NCI-H2029 treated with DMSO at 0.1 percent for 48 hours (cell line): ENCODE measurements at places on chromosomes 11 and 22.

- DNase-seq: no peak
Observed at GRCh38 chr11:96424693-96425092, 34.9 kb downstream of the JRKL start.

DNA sequence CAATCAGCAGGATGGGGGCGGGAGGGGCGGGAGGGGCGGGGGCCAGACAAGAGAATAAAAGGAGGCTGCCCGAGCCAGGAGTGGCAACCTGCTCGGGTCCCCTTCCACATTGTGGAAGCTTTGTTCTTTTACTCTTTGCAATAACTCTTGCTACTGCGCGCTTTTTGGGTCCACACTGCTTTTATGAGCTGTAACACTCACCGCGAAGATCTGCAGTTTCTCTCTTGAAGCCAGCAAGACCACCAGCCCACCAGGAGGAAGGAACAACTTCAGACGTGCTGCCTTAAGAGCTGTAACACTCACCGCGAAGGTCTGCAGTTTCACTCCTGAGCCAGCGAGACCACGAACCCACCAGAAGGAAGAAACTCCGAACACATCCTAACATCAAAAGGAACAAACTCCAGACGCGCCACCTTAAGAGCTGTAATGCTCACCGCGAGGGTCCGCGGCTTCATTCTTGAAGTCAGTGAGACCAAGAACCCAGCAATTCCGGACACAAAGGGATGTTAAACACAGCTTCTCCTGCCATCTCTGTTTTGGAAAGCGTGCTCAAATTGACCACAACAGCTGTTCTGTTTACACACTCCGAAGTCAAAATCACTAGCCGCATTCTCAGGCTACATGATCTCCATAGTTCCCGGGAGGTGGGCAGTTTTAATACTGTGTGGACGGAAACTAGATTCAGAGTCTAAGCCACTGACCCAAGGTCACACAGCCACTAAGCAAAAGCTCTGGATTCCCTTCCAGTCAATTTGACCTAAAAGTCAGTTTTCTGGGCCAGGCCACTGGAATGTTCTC lies 11.9 kb downstream of the PLAAT2 start:
- DNase-seq: no peak

DNA sequence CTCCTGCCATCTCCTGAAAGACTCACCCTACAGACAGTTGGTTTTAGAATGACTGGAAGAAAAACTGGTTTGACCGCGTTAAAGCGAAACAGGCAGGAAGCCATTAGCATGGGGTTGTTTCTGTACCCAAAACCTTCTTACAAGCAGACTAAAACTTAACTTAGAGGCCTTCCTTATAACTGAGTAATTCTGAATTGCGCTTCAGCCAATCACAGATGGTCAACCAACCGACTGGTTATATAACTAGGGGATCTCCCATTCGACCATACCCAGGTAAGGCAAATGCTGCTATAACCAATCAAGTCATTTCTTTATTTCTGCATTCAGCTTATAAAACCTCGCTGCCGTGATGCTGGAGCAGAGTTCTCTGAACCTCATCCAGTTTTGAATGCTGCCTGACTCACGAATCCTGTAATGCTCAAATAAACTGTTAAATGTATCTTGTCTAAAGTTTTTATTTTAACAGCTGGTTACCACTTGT lies 87.8 kb upstream of the DRD2 start:
- DNase-seq: no peak

DNA sequence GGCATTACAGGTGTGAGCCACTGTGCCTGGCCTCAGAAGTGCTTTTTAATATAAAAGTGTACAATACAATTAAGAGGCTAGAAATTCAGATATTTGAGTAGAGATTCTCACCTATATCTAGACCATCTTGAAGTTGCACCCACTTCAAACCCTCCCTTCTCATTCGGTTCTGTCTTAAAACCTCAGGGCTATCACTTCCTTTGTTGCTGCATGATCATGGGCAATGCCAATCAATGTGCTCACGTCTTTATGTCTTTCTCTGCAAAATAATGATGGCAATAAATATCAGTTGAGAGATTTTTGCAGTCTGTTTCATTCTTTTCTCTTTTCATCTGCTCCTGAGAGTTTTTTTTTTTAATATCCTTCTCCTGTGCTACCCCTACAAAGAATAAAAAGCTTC lies 9.3 kb upstream of the NUP160 start:
- DNase-seq: no peak

GRCh38 chr22:47196881-47197772 lies 434.7 kb downstream of the TBC1D22A start:
- DNase-seq: no peak

DNA sequence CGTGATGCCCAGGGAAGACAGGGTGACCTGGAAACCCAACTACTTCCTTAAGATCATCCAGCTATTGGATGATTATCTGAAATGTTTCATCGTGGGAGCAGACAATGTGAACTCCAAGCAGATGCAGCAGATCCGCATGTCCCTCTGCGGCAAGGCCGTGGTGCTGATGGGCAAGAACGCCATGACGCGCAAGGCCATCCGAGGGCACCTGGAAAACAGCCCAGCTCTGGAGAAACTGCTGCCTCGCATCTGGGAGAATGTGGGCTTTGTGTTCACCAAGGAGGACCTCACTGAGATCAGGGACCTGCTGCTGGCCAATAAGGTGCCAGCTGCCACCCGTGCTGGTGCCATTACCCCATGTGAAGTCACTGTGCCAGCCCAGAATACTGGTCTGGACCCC lies 43.5 kb upstream of the DAGLA start:
- no peak for DNase-seq

DNA sequence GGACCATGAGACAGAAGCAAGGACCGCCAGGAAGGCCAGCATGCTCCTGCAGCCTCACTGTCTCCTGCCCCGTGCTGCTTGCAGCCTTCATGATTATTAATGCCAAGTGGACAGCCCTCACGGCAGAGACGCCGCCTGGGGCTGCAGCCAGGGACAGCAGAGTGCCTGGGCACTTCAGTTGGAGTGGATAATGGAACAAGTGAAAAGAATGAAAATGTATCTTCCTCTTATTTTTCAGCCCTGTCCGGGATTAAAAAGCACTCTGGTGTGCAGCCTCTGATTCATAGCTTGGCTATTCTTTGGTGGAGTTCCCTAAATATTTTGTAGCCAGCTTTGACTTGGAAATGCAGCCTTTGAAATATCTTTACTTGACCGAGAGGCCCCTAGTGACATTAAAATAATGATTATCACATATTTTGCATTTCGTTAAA lies 1404.2 kb downstream of the BRD1 start:
- DNase-seq: no peak

- no peak for DNase-seq
Observed at GRCh38 chr11:96125400-96125799, 201.5 kb upstream of the MTMR2 start.

GRCh38 chr22:35470903-35471321 lies 69.7 kb upstream of the RASD2 start:
- DNase-seq: no peak

DNA sequence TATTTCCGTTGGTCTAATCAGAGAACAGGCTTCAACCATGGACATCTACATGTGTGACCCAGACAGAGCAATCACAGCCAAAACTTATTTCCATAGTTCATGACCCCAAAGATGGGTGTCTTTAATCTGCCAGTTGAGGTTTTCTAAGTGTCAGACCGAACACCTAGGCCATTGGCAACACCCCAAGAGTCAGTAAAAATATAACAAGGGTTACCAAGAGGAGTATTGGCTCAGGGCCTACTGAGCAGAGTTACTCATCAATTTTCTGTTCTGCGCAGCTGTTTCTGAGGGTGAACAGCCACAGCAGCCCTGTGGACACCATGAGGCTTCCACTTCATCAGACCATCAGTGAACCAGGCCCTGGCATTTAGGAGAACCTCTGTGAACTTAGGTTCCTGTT lies 18.8 kb downstream of the GUCD1 start:
- DNase-seq: no peak

DNA sequence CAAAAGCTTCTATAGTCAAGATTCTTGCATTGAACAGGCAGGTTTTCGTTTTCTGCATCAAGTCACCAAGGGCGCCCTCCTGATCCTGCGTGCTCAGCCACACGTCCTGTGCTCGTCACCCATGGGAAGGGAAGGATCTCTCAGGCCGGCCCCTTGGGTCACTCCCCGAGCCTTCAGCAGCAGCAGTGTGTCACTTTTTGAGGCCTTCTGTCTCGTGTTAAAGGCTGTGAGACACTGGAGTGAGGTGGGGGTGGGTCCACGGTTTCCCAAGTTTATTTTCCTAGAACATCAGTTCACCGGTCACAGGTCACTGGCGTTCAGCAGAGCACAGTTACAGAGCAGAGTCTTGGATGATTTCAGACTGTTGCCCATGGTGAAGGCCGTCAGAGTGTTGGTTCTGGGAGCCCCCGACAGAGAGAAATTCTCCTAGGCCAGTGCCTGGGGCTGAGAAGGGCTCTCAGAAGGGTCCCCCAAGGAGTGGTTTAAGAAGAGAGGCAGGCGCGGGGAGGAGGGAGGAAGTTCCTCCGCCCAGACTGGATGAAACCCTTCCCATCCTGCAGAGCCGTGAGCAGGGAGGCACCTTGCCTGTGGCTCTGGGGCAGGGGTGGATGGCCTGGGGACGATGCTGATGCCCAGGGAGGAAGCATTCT lies 13.5 kb upstream of the ADORA2A start:
- no peak for DNase-seq

GRCh38 chr22:25777870-25778269 lies 35.9 kb downstream of the MYO18B start:
- no peak for DNase-seq

GRCh38 chr22:20559174-20559760 lies 51.9 kb downstream of the MED15 start:
- DNase-seq: no peak

- DNase-seq: no peak
Observed at GRCh38 chr11:132427611-132428010, 1057.2 kb downstream of the NTM start.

DNA sequence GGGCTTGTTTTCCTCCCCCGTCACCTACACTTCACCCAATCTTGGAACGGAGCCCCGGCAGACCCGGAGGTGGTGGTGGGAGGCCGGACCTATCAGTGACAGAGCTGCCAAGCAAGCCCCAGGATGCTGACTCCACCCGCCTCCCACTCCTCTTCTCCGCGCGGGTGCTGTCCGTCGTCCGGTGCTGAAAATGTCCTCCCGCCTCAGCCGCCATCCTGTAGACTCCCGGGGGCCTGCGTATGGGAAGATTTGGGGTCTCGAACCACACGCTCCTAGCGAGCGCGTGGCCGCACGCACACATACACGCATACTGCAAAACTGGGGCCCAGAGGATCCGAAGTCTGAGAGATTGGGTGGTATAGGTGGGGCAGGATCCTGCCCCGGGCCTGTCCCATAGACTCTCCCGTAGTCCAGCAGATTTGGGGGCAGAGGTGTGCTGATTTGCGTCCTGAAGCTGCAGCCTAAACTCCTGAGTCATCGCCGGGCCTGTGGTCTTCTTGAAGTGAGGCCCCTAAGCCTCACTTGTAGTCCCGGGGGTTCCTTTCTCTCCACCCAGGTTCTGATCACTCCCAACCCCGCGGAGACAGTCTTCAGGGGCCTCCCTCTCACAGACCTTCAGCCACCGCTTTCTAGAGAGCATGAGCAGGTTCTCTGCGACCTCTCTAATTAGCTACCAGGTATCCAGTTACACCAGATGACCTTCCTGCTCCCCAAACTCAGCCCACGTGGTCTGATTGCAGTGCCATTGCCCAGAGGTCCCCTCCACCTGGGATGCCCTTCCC lies 796 bp upstream of the YIF1A start:
- DNase-seq: no peak

GRCh38 chr11:94740083-94741021 lies 27.8 kb upstream of the AMOTL1 start:
- DNase-seq: no peak

DNA sequence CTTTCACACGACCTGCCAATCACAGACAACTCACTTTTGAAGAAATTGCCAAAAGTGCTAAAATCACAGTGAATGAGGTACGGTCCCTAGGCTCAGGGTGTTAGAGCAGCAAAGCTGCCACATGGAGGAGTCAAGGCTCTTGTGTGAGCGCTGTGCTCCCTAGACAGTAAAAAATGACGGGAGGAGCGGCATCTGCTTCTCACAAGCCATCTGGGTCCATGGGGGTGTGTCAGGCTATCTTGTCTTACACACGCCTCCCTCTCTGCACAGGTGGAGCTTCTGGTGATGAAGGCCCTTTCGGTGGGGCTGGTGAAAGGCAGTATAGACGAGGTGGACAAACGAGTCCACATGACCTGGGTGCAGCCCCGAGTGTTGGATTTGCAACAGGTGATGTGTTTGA lies 14.8 kb downstream of the PSMD13 start:
- DNase-seq: no peak

- no peak for DNase-seq
Observed at GRCh38 chr11:13364388-13364787, 86.8 kb downstream of the BMAL1 start.

DNA sequence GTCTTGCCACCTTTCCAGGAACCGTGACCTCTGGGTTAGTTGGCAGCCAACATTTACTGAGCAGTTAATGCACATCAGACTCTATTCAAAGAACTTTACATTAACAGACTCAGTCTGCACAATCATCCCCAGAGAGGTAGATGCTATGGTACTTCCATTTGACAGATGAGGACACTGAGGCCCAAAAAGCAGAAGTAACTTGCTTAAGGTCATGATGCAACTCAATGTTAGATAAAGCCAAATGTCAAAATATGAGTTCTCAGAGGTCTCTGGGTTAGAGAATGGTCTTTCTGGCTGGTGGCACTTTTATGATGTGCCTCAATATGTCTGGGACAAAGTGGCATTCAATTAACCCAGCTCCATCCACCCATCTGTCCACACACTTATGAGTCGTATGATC lies 450.0 kb downstream of the MIAT start:
- no peak for DNase-seq

DNA sequence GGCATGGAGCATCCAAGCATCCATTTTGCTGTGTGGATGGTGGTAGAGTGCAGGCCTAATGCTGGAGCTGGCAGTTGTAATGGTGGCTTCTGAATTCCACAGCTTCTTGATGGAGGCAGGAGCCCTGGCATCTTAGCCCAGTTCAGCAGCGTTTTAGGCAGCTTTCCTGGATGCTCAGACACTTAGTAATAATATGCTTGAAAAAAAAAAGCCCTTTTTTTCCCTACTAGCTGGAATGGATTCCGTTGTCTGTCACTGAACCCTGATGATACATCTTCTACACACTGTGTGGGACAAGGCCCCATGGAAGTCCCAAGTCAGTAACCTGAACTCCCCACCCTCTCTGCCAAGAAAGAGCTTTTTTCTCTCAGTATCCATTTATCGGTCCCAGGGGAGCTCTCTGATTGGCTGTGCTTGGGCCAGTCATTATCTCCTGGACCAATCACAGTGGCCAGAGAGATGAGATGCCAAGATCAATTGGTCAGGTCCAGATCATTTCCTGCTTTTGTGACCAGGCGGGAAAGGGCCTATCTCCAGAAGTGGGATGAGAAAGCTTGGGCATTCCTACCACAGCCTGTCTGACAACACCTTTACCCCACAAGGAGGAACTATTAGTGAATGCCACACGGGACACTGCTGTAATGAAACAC lies 34.2 kb downstream of the MCM5 start:
- DNase-seq: no peak

DNA sequence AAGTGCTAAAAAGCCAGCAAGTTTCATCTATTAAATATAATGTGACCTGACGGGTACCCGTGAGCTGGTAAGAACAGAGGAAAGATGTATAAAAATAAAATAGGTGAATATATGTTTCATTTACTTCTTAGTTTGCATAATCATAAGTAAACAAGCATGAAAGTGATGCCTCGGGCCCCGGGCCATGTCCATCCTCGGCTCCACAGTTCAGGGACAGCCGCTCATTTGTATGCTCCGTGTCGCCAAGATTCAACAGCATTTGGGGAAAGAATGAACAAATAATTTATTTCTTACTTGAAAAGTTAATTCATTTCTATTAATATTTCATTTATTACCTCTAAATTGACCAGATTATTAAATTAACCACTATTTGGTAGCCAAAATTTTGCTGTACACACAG lies 251.8 kb downstream of the NTM start:
- no peak for DNase-seq
